Stimulated activated CD8-positive, alpha-beta memory T cell treated with anti-CD3 and anti-CD28 coated beads, Interleukin-4, amount 100 ng/mL, for 4 hours (primary cell): ENCODE measurements at places on chromosomes 16 and 17.

DNA sequence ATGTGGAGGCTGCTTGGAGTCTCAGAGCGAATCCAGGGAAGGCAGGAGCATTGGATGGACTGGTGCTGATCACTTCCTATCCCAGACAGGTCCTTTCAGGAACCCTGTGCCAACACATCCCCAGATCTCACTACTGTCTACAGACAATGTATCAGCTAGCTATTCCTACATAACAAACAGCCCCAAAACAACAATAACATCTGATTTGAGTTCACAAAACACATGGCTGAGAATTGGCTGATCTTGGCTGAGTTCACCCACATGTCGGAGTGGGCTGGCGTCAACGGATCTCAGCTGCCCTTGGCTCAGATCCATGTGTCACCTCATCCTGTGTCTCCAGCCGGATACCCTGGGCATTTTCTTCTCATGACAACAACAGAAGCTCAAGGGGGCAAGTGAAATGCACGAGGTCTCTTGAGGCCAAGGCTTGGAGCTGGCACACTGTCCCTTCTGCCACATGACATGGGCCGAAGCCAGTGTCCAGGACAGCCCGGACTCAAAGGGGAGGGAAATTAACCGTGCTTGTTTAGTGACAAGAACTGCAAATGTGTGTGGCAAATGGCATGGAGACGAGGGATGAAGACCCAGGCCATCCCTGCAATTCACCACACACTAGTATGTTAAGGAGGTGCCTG, 18.7 kb downstream of the SNX20 start:
- DNase-seq: no peak

DNA sequence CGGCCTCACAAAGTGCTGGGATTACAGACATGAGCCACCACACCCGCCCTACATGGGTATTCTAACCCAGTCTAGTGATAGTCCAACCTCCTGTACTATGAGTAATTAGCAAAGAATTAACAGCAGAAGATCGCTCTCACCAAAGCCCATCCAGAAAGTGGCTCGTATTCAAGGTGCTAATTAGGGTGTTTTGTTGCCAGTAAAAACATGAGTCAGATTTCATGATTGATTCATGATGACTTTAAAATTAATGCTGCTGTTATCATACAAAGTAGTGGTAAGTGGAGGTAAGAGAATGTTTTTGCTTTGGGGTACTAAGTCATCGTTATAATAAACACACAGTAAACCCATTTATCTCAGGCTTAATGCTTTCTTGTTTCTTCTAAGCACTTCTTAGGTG, 428.8 kb downstream of the WWOX start:
- no peak for DNase-seq

- no peak for DNase-seq
Measured at GRCh38 chr17:39576187-39576586, 31.5 kb downstream of the NEUROD2 start.

DNA sequence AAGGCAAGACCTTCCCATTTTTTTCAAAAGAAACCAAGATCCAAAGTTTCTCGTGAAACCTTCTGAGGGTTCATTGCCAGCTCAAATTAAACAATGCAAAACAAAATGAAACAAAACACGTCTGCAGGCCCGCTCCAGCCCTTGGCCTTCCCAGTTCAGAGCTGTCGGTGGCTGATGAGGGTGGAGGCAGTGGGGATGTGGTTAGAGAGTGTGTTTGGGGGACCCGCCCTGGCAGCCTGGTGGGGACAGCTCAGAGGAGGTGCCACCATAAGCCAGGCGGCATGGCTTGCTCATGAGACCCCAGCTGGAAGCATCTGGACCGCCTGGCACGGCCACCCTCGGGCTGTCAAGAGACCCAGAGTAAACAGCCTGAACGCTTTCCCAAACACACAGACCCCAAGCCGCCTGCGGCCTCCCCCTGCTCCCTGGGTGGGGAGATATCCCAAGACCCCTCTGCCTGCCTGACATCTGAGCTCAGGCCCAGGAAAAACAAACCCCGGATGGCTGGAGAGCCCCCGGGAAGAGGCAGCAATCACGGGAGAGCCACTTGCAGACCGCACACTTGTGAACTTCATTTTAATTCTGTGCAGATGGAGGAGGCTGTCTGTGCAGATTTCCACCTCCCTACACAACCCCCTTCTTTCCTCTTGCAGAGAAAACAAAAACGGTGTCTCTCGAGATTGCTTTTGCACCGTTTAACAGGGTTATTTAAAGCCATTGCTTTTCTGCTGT, 35.4 kb upstream of the LITAF start:
- DNase-seq: peak; percentile 20

DNA sequence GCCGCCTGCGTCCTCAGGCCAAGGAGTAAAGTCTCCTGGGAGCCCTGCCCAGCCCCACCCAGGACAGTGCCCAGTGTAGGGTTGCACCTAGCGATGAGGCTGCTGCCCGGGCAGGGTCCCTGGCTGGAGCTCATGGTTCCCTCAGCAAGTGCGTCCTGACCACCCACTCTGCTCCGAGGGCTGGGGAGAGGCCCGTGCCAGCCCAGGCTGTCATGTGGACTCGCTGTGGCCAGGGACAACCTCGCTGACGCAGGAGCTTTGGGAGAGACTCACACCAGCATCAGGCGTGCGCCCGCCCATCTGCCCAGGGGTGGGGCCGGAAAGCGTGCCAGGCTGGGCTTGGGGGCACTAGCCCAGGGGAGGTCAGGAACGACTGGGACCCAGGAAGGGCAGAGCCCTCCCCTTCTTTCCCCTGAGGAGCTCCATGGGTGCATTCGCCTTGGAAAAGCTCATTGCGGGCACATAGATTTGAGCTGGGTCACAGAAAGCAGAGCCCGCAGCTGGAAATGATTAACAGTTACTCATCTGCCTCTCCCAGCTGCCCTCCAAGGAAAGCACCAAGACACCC, 19.7 kb downstream of the DPEP1 start:
- no peak for DNase-seq

GRCh38 chr16:17374668-17375255, 96.0 kb downstream of the XYLT1 start:
- no peak for DNase-seq

GRCh38 chr17:61393904-61394629, 5.6 kb upstream of the TBX2 start:
- DNase-seq: no peak

DNA sequence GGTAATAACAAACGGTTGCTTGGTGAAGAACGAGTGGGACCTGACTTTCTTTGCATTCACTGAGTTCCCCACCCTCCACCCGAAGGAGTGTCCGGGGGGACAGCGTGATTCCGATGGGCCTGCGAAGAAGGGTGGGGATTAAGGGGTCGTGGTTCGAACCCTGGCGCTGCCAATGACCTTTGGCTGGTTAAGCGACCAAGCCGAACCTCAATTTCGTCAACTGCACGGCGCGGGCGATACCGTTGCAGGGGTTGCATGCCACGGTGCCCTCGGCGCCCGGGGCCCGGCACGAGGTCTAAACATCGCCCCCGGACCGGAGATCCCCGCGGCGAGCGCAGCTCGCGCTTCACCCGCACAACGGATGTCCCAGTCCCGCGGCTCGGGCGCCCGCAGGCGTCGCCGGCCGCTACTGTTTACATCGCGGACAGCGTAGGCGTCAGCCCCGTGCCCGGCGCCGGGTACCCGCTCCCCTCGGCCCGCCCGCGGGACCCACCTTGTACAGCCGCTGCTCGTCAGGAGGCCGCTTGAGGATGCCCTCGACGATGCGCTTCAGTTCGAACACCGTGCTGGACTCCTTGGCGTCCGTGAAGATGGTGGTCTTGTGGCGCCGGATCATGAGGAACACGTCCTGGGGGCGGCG, 460 bp downstream of the ELOB start:
- no peak for DNase-seq

DNA sequence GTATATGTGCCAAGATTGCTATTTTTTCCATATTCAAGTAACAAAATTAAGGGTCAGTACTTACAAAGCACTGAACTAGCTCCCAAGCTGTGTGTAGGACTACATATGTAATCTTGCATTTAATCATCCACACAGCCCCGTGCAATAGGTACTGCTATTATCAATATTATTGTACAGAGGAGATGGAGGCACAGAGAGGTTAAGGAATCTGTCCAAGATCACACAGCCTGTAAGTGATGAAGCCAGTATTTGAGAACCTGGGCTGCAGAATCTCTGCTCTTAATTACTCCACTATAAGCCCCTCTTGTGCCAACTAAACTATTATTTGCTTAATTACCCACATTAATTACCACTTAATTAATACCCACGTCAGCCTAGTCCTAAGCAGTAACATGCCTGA, 134.1 kb downstream of the KATNIP start:
- DNase-seq: no peak
